ENCODE measurements at places on chromosomes 1 and 21.

DNA sequence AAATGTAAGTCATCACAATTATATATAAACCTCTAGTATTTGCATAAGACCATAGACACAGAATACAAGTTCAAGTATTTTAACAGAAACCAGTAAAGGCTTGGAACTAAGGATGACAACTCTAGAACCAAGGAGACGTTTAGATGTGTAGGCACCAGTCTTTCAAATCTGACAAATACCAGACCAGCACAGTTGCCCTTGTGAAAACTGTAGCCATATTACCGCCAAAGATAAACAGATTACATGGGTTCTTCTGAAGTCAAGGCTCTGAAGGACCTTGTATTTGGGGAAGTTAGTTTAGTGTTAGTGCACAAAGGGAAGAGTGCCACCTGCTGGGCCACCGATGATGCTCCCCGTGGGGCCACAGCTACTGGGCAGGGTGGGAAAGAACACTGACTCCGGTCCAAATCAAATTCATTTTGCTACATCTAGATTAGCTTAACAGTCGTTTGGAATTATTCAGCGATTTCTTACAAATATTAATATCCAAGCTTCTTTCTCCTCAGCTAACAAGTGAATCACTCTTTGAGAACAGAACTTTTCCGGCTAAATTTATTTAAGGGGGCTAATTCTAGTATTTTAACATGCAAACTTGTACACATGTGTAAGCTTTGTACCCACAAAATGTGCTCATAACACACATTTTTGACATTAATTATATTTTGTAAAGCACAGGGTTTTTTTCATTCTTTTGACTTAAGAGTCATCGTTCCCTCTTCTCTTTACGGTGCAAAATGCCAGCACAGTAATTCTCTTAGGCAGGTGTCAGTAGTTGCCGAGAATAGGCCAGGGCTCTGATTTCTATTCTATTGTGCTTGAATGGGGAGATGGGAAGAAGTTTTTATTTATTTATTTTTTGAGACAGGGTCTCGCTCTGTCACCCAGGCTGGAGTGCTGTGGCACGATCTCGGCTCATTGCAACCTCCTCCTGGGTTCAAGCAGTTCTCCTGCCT, 8.0 kb upstream of the NIBAN1 start:
- peak; percentile 44 for DNase-seq

DNA sequence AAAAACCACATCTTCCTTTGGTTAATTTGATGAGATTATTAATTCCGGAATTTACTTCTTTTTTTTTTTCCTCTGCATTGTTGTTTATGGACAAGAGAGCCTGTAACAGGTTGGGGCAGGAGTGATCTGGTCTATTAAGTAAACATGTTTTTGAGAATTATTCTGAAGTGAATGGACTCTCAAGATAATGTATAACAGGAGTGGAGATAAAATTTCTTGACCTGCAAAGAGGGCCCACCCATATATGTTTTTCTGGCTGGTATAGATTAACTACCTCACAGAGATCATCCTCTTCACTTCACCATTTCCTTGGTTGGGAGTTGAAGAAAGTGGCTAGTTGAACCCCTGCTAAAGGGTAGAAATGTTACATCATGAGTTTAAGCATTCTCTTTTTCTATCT, 10.7 kb downstream of the DDI2 start:
- DNase-seq: no peak

GRCh38 chr21:43940329-43941050, 71.6 kb upstream of the TRAPPC10 start:
- no peak for DNase-seq

GRCh38 chr1:213179784-213180183, 128.7 kb downstream of the RPS6KC1 start:
- no peak for DNase-seq

DNA sequence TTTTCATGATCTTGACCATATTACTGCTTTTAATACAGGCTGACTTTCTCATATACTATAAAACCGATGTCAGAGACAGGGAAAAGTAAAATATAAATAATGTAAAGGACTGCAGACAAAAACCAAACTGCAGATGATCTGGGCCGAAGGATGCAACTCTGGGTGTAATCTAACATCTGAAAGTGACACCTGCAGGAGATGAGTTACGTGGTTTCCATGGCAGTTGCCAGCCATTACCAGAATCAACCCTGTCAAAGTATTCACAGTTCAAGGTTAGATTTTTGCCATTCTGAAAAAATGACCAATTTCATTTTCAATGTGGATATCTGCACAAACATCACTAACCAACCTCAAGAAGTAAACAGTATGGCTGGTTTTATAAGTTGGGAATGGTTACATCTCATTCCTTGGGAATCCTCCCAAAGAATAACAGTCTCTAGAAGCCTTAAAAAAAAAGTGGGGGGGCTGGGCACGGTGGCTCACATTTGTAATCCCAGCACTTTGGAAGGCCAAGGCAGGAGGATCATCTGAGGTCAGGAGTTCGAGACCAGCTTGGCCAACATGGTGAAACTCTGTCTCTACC, 27.7 kb downstream of the DNAJC11 start:
- DNase-seq: no peak

DNA sequence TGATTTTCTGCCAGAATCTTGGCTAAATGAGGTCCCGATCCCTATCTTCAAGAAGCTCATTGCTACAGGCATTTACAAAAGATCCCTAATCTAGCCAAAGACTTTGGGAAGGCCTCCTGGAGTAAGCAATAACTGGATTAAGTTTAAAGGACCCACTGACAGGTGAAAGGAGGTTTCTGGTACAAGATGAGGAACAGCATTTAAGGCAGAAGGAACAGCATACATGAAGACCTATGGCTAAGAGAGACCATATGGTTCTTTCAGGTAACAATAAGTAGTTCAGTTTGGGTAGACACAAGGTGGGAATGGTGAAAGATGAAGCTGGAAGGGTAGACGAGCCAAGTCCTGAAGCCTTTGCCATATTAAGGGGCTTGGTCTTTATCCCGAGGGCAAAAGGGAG, 27.8 kb downstream of the SHISAL2A start:
- DNase-seq: no peak

DNA sequence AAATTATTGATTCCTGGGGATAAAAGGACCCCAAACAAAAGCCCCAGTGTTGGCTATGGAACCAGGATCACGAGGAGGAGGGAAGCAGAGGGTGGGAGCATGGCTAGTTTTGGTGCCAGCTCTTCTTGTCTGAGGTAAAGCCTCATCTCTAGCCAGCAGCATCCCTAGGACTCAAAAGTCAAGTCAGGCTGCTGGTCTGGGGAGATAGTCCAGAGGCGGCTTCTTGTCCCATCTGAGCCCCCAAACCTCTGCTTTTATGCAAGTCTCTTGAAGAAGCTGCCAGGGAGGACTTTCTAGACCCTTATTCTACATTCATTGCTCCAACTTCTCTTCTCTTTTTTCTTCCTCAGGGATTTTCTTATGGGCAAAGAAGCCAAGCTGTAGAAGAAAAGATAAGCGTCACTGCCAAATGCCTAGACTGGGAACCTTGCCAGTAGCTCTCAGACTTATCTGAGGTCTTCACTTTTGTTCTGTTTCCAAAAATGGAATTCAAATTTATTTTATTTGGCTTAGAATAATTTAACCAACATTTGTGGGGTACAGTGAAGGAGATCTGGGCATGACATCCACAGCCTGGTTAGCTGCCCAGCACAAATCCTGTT, 6.9 kb upstream of the ANKRD35 start:
- DNase-seq: no peak

- no peak for DNase-seq
These were observed 54.4 kb upstream of the A3GALT2 start for GRCh38 chr1:33375316-33375715.

DNA sequence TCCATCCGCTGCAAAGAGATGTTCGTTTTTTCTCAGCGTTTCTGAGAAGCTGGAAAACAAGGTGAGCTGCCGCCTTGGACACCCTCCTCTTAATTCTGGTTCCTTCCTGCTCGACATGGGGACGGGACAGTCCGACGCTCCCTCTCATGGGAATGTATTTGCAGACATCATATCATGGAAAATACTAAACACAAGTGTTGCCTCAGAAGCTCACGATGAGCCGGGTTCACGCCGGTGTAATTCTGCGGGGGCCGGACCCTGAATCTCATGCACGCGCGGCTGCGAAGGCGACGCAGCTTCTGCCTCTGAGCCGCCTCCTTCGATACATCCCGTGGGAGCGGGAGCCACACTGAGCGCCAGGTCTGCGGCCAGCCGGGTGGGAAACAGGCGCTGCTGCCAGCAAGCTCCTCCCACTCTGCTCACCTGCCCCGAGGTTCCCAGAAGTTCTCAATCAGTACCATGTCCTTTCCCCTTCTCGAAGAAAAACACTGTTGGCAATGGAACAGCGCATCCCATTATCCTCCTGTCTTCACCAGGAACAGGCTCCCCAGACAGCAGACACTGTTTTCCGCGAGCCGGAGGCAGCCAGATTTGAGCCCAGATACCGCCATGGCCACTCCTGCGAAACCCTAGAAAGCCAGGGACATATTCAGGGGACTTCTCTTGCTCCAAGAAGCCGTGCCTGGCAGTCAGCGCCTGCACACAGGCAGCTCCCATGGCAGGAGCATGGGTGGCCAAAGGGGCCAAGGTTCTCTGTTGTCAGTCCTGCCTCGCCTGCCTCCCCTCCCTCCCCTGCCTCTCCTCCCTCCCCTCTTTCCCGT, 98.0 kb downstream of the WDR4 start:
- DNase-seq: no peak

GRCh38 chr1:64962441-64962840, 3.9 kb downstream of the JAK1 start:
- peak; percentile 4 for DNase-seq

GRCh38 chr1:154860156-154860870, 9.8 kb downstream of the KCNN3 start:
- no peak for DNase-seq

DNA sequence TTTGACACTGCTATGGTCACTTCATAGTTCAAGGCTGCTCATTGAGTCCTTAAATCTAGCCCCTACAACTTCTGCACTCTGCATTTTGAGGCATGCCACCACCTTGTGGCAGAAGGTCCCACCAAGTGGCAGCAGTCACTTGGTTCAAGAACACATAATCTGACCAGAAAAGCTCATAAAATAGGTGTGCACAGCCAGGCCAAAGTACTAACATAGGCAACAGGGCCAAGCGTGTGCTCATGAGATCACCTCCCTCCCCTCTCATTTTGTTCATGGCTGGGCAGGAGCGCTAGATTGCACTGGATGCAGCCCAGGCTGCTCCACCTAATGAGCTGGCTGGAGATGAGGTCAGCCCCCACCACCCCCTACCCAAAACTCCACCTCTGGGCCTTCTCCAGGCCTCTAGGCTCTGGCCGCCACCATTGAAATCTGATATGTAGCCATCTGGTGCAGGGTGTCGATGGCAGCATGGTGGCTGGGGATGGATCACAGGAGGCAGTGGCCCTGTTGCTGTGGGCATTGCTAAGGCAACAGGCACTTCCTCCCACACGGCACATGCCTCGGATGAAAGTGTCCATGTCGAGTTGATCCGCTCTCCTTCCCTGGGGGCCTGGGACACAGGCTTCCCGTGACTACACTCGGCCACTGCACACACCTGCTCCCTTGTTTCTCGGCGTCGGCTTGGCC, 193.2 kb downstream of the TRABD2B start:
- no peak for DNase-seq

- no peak for DNase-seq
These were observed 144.4 kb upstream of the NRIP1 start for GRCh38 chr21:15209224-15209623.

DNA sequence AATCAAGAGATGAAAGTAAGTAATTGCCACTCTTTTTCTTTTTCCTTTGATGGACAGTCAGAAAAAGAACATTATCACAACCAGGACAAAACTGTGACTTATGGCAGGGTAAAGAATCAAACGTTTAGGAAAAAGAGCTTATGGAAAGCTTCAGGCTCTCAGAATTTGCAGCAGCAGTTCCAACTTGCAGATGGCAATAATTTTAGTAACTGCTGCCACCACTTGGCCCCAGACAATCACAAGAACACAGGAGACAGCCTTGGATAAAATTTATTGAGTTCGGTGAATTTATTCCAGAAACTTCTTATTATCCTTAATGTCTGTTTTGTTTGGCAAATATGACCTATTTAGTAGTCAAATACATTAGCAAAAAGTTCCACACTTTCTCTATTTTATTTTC, 804.4 kb downstream of the BRINP3 start:
- DNase-seq: no peak

DNA sequence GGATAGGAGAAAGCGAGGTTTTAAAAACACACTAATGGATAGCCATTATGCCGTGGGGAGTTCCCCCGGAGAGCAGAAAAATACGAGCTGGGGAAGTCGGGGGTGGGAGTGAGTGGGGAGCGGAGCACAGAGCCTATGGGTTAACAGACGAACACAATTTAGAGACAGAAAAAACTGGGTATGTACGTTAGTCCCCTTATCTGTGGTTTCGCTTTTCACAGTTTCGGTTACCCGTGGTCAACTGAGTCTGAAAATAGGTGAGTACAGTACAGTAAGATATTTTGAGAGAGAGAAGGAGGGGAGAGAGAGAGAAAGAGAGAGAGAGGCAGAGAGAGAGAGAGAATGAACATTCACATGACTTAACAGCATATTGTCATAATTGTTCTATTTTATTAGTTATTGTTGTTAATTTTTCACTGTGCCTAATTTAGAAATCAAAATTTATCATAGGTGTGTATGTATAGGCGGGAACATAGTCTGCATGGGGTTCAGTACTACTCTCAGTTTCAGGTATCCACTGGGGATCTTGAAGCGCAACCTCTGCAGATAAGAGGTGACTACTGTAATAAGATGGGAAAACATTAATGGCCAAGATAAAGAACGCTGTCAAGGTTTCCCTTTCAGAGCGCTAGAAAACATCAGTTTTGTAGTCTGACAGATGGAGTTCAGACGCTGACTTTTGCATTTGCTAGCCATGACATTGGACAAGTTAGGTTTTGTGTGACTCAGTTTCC, 125.6 kb upstream of the LMO4 start:
- DNase-seq: no peak

- DNase-seq: no peak
These were observed 141.5 kb upstream of the FGGY start for GRCh38 chr1:59155351-59155750.

DNA sequence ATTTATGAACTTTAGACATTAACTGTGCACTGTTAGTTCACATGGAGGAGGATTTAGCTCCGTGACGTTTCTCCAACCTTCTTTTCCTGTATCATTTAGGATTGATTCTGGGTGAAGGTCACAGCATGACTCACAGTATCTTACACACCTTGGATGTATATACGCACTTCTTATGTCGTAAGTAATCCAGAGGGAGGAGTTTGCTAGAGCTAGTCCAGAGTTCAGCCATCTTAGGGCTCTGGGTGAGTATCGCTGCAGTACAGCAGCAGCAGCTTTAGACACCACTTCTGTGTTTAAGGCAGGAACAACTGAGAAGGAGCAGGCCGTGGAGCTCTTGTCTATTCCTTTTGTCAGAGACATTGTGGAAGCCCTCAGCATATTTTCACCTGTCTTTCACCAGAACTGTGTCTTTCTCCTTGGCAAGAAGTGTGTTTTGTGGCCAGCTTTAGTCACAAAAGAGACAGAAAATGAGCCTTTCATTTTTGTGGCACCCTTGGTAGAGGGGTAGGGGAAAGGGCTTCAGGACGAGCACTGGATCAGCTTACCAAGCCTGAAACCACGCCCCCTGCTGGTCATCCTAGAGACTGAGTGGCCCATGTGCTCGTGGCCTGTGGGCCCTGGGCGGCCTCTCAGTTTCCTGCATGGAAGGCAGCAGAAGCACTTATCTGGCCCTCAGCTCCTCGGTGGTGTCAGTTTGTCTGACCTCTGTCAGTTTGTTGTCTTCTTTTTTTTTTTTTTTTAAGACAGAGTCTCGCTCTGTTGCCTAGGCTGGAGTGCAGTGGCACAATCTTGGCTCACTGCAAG, 64.0 kb downstream of the ADARB1 start:
- peak; percentile 59 for DNase-seq
